Uterine smooth muscle cell (primary cell): ENCODE measurements at places on chromosomes 11 and 22. TPM values are rescaled to one million over a fixed set of nuclear protein-coding genes. Genes with fewer than 3 reads are reported as not detected.

LDHAL6A gene
- not detected in 2 replicates for total RNA-seq

OR51E2 gene
- total RNA-seq = under 0.01 and 0.11 TPM in 2 replicates

TTC38 gene
- total RNA-seq = 27.4 and 30.0 TPM in 2 replicates

ABTB2 gene
- 2.8 and 5.7 TPM in 2 replicates for total RNA-seq

EHF gene
- not detected in 2 replicates for total RNA-seq
